ENCODE measurements at places on chromosomes 2 and 18.
A peak's percentile ranks its signal among the peaks of the same experiment; 100 is the strongest.

DNA sequence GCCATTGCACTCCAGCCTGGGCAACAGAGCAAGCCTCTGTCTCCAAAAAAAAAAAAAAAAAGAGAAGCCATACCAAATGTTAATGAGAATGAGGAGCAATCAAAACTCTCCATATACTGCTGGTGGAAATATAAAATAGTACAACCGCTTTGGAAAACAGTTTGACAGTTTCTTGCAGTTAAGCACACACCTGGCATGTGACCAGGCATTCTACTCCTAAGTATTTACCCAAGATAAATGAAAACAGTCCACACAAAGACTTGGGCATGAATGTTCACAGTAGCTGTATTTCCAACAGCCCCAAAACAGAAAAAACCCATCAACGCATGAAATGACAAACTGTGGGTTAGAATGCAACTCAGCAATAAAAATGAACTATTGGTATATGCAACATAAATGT is 76.0 kb upstream of the ST8SIA5 start:
- no peak for DNase-seq

DNA sequence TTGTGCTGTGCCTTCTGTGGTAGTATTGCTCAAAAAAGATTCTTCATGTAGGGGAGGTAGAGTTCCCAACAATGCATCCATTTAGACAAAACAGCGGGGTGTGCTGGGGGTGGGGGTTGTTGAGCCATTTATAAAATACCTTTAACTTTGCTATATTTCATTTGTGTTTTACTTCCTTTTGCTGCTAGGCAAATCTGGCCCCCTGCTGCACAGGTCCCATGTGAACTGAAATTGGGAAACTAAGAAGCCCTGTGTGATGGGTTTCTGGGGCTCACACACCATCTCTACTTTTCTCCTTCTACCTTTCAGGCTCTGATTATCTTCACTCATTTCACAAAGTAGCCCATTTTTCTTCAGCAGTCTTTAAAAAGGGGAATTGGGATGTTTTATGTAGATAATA is 52.7 kb upstream of the ITGA4 start:
- DNase-seq = no peak

DNA sequence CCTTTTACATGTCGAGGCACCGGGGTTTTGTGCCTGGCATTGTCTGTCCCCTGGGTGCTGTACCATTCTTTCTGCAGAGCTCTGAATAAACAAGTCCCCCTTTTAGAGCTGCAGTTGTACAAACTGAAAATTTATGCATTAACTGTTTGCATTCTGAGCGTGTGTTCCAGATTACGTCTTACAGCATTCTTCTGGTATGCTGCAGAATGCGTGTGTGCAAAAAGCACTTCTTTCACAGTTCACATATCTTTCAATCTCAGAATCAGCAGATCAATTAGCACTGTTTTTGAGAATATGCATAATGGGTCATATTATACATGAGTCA is 27.5 kb downstream of the MEIS1 start:
- DNase-seq = no peak

- DNase-seq = peak; percentile 64
Measured at GRCh38 chr2:47070155-47070919, 84.8 kb downstream of the STPG4 start.

DNA sequence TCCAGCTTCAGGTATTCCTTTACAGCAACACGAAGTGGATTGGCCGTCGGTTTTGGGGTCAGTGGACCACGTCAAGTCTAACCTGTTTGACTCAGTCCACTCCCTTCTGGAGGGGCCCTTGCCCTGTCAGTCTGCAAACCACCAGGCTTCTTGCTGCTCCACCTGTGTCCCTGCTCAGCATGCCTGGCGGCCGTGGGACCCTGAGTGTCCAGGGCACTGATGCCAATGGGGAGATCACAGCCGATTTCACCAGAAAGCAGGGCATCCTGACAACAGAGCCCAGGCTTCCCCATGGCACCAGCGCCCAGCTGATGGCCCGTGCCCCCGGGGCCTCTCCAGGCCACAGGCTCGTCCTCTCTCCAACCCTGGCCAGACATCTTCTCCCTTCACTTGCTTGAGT is 41.2 kb upstream of the HS6ST1 start:
- DNase-seq = no peak

- peak; percentile 85 for DNase-seq
Measured at GRCh38 chr2:10620481-10620880, 69.3 kb downstream of the NOL10 start.

- DNase-seq = no peak
Measured at GRCh38 chr2:231341100-231341499, 54.4 kb upstream of the B3GNT7 start.

GRCh38 chr2:39513641-39514094 is 76.6 kb upstream of the MAP4K3 start:
- peak; percentile 95 for DNase-seq

DNA sequence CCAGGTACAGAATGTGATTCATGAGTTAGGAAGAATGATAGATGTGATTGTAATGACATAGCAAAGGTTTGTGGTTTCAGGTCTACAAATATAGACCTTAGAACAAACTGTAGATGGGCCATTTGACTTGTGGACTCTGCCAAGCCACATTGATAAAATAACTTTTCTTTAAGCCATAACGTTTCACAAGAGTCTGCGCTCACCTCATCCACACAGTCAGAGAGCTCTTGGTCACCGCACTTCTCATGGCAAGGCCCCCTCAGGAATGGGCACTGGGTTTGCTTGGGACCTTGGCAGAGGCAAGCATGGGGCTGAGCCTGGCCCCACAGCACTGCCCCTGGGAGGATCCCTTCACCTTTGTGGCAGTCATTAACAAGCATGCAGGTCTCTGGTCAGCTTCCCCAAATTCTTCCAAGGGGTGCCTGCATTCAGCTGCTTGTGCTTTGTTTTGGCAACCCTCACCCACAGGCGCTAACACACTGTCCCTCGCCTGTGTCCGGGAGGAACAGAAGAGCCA is 14.0 kb downstream of the ARMC9 start:
- DNase-seq = no peak

DNA sequence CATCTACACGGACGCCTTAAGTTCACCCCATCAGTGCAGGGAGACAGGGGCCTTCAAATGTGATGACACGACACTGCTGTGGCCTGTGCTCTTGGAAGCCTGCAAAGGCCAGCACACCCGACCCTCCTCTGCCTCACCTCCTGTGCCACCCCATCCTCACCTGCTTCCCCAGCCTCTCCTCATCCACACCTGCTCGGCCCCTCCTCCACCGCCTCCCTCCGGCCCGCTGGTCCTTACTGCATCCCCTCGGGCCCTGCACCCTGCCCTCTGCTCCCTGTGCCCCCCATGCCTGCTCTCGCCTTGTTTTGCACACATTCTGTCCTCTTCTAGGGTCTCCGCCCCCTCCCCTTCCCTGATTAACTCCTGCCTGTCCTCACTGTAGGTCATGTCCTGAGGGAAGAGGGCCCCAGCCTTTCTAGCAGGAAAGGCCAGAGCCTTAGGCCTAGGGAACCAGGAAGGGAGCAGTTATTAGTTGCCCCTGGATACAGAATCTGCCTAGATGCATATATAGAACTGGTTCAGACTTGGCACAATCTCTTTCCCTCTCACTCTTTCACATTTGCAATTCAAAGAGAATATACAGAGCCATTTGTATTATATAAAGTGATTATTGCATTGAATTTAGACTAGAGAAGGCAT is 39.4 kb downstream of the TRAPPC12 start:
- DNase-seq = no peak

- no peak for DNase-seq
Measured at GRCh38 chr2:136116813-136117390, 1.0 kb downstream of the CXCR4 start.

- DNase-seq = no peak
Measured at GRCh38 chr2:152879275-152879674, 160.9 kb downstream of the ARL6IP6 start.

- DNase-seq = no peak
Measured at GRCh38 chr2:135768863-135769262, 27.2 kb downstream of the UBXN4 start.

DNA sequence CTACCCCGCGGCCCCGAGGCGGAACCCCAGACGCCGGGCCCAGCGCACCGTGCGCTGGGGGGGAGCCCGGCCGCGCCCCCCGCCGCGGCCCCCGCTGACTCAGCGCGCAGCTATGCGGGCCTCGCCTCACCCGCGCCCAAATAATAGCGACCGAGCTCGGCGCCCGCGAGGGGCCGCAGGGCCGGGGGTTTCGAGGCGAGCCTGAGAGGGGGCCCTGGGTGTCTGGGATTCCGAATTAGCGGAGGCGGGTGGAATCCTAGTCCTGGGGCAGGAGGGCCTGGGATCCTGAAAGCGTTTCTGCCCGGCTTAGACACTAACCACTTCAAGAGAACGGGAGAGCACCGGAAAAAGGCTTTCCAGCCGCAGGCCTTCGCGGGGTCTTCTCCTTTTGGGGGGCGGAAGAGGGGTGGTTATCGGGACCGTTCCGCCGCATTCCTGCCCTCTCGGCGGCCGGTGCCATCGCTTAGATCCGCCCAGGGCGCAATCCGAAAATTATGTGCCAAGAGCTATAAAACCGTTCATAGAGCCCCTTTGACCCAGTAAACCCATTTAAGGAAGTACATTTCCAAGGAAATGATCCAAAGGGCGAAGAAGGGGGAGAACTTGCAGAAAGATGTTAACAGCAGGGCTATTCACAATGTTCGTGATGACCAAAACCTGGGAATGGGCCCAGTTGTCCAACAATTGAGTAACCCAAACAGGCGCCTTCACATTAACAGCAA is 681 bp upstream of the ROCK2 start:
- DNase-seq = peak; percentile 94

- peak; percentile 44 for DNase-seq
Measured at GRCh38 chr2:27006602-27007415, 26.0 kb upstream of the TMEM214 start.

DNA sequence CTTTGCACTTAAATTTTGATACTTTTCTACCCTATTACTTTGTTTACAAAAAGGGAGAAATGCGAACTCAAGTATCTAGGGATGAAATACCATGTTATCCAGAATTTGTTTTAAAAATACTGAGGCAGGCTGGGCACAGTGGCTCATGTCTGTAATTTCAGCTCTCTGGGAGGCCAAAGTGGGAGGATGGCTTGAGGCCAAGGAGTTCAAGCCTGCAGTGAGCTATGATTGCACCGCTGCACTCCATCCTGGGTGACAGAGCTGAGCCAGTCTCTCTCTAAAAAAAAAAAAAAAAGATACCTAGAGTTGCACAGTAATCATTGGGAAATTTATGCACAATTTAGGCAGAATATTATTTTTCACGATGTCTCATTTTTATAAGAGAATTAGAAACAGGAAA is 12.4 kb upstream of the VAPA start:
- no peak for DNase-seq

GRCh38 chr2:113922335-113922734 is 32.4 kb downstream of the ACTR3 start:
- DNase-seq = no peak

GRCh38 chr2:221554769-221555493 is 17.2 kb downstream of the EPHA4 start:
- DNase-seq = no peak

- DNase-seq = no peak
Measured at GRCh38 chr2:23806201-23806600, 120.7 kb downstream of the ATAD2B start.

- no peak for DNase-seq
Measured at GRCh38 chr18:75122334-75122958, 86.5 kb downstream of the PTGR3 start.

- DNase-seq = no peak
Measured at GRCh38 chr2:171136024-171136423, 24.7 kb downstream of the TLK1 start.

DNA sequence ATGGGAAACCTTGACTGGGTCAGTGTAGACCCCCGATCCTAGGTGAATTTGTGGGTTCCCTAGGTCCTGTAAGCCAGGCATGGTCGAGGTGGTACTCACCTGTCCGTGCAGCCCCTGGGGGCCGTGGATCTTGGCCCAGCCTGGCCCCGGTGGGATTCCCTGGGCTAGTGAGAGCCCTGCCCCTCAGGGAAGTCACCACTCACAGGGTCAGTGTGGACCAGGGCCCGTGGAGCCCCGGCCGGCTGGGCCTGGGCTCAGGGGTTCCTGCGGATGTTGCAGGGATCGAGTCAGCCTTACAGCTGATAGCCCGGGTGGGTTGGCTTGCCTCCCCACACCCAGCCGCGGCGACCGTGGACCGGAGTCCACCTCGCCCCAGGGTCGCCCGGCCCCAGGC is 528 bp downstream of the ATG9A start:
- DNase-seq = no peak

DNA sequence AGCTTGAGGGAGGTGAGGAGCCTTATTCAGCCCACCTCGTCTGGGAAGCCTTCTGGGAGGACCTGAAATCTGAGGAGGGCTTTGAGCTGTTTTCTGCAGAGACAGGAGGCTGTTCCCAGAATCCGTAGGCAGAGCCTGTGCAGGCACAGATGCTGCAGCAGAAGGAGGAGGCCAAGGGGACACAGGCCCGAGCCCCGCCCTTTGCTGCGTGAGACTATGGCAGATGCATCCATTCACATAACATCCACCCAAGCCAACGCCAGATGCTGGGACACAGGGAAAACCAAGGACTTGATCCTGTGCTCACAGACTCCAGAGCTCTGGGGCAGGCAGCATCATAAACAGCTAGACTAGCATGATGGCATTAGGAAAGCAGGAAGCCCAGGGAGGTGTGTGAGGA is 98.2 kb downstream of the KCNF1 start:
- no peak for DNase-seq

DNA sequence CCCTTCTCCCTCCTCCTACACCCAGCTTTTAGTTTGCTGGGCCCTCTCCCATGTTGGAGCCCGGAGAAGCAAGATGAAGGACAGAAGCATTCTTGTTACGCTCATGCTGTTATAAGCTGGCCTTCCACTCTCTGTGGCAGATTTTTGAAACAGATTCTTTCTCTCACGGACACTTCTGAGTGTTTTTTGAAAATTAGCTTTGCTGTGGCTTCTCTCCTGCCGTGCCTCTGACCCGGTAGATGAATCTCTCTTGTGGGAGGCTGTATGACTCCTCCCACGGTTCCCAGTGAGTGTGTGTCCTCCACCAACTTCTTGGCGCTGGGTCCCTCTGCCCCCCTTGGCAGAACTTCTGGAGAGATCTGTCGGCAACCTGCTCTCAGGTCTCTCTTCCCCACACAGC is 269.3 kb upstream of the MYT1L start:
- DNase-seq = no peak

DNA sequence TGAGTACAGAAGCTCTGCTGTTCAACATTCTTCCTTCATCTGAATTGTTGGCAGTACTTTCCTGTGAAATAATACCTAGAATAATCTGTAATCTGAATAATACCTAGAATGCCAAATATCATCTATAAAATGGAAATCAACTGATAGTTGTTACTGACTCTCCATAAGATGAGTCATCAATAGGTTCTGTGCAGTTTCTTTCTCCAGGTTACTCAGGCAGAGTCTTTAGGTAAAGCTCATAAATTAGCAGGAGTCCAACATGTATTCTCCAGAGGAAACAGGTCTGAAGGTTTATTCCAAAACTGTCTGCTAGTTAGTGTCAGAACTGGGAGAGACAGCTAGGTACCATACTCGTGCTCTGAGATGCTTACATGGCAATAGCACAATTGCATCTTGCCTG is 282.0 kb upstream of the MAP2 start:
- DNase-seq = no peak
